ENCODE measurements at places on chromosomes 13 and 19. TPM values are rescaled to one million over a fixed set of nuclear protein-coding genes. Genes with fewer than 3 reads are reported as not detected.
A peak's percentile ranks its signal among the peaks of the same experiment; 100 is the strongest.

ZNF470 gene
- 2.3 TPM for total RNA-seq

DNA sequence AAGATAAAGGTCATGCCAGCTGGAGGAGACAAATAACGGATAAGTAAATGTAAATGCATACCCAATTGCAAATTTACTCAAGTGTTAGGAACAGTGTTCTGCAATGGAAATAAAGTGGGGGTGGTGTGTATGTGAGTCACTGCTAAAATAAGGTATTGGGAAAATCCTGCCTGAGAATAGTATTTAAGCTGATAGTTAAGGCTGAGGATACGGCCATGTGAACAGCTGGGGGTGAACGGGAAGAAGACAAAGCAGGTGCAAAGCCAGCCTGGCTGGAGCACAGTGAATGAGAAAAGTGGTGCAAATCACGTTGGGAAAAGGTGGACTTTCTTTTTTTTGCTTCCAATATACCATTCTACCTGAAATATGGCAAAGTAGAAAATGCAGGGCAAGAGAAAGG lies 242.4 kb upstream of the SLC10A2 start:
- DNase-seq, result no peak
- H3K4me3 ChIP-seq, result no peak overlapping the region
- no peaks in the 10 kb centered on the region for H3K36me3 ChIP-seq
- no peaks in the 10 kb centered on the region for H3K4me1 ChIP-seq
- no peaks in the 10 kb centered on the region for H3K27me3 ChIP-seq

- no peaks in the 10 kb centered on the region for H3K36me3 ChIP-seq
- H3K4me1 ChIP-seq, result no peaks in the 10 kb centered on the region
- H3K27ac ChIP-seq, result no peak overlapping the region
- no peak for DNase-seq
These were observed 26.8 kb upstream of the CEACAM21 start for GRCh38 chr19:41548954-41549688.

GRCh38 chr19:3382460-3383100 lies 16.2 kb downstream of the NFIC start:
- peaks cover 55% of the 10 kb centered on the region for H3K36me3 ChIP-seq
- H3K4me3 ChIP-seq, result no peak overlapping the region
- no peaks in the 10 kb centered on the region for H3K27me3 ChIP-seq
- no peaks in the 10 kb centered on the region for H3K4me1 ChIP-seq

MTUS2 gene
- not detected for total RNA-seq

IGFL1 gene
- total RNA-seq, result not detected

DNA sequence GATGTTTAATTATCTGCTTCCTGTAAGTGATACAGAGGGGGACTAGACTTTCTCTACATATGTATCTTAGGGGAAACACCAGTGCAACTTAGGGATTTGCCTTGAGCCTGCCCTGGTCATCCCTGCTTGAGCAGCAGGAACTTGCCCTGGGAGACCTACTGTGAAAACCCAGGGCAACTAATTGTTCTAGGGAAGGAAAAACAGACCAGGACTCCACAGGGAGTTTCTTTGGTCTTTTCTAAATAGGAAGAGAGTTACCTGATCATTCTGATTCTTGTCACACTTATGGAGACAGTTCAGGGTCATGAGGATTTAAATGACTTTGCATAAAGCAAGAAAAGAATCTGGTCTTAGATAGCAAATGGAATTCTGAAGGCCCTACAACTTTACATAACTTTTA lies 89.1 kb downstream of the WASF3 start:
- H3K27ac ChIP-seq, result no peak overlapping the region
- H3K27me3 ChIP-seq, result 0 out of 2 replicates have a peak, but pooled peaks cover 3% of the 10 kb centered on the region
- no peak for DNase-seq

GRCh38 chr19:6696239-6696820 lies 24.1 kb downstream of the C3 start:
- no peak for DNase-seq
- H3K4me3 ChIP-seq, result no peak overlapping the region
- no peak overlapping the region for H3K27ac ChIP-seq

MRI1 gene
- total RNA-seq, result 45.4 TPM

DNA sequence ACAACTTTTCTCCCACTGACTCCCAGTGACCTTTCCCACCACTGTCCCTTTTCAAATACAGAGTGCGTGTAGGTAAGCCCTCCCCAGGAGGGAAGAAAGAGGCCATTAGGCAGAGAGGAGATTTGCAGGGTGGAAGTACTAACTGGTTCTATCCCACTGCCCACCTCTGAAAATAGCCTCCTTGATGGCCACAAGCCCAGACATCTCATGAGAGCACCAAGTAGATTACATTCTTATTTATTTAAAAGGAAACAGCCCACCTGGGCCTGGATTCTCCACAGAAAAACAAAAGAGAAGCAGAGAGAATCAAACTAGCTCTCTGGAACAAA lies 445.3 kb downstream of the FOXO1 start:
- H3K27ac ChIP-seq, result peak overlapping the region; percentile 37
- H3K4me1 ChIP-seq, result peaks cover 14% of the 10 kb centered on the region
- no peaks in the 10 kb centered on the region for H3K27me3 ChIP-seq
- no peak overlapping the region for H3K4me3 ChIP-seq

DNA sequence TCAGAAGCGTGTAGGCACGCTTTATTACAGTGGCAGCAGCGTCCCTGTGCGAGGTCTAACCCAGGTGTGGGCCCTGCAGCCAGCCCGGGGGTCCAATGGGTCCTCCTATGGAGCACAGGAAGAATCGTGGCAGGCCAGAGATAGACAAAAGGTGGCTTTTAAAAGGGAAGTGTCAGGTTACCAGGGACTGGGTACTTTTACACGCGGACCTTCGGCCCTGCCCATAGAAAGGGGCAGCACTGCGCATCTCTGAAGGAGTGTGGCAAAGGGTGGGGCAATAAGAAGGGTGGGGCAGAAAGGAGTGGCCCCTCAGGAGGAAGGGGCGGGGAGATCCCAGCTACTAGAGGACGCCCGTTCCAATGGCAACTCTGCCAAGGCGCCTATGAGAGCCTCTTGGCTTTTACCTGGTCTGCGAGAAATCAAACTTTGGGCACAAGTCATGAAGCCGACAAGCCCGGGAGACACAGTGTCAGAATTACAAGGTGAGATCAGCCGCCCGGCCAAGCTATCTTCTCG lies 1419.8 kb downstream of the UQCRFS1 start:
- no peaks in the 10 kb centered on the region for H3K27me3 ChIP-seq
- peak; percentile 86 for DNase-seq
- H3K4me1 ChIP-seq, result peaks cover 6% of the 10 kb centered on the region
- peaks cover 6% of the 10 kb centered on the region for H3K36me3 ChIP-seq
- H3K27ac ChIP-seq, result peak overlapping the region; percentile 51

C1QTNF9B gene
- not detected for total RNA-seq

GRCh38 chr13:114194853-114195252 lies 15.8 kb downstream of the CFAP97D2 start:
- DNase-seq, result no peak
- no peaks in the 10 kb centered on the region for H3K27me3 ChIP-seq
- no peak overlapping the region for H3K4me3 ChIP-seq
- H3K27ac ChIP-seq, result no peak overlapping the region

- H3K4me3 ChIP-seq, result no peak overlapping the region
- no peaks in the 10 kb centered on the region for H3K27me3 ChIP-seq
- peaks cover 7% of the 10 kb centered on the region for H3K4me1 ChIP-seq
These were observed 529.2 kb upstream of the NBEA start for GRCh38 chr13:34412817-34413375.

GRCh38 chr13:79404361-79404760 lies 1.7 kb downstream of the RBM26 start:
- H3K4me3 ChIP-seq, result peak overlapping the region; percentile 70
- no peak for DNase-seq

GRCh38 chr13:76225815-76226489 lies 589.8 kb downstream of the LMO7 start:
- no peaks in the 10 kb centered on the region for H3K4me1 ChIP-seq
- H3K27me3 ChIP-seq, result no peaks in the 10 kb centered on the region
- no peaks in the 10 kb centered on the region for H3K36me3 ChIP-seq
- H3K4me3 ChIP-seq, result no peak overlapping the region
- H3K27ac ChIP-seq, result no peak overlapping the region

ZNF729 gene
- total RNA-seq, result not detected

DNA sequence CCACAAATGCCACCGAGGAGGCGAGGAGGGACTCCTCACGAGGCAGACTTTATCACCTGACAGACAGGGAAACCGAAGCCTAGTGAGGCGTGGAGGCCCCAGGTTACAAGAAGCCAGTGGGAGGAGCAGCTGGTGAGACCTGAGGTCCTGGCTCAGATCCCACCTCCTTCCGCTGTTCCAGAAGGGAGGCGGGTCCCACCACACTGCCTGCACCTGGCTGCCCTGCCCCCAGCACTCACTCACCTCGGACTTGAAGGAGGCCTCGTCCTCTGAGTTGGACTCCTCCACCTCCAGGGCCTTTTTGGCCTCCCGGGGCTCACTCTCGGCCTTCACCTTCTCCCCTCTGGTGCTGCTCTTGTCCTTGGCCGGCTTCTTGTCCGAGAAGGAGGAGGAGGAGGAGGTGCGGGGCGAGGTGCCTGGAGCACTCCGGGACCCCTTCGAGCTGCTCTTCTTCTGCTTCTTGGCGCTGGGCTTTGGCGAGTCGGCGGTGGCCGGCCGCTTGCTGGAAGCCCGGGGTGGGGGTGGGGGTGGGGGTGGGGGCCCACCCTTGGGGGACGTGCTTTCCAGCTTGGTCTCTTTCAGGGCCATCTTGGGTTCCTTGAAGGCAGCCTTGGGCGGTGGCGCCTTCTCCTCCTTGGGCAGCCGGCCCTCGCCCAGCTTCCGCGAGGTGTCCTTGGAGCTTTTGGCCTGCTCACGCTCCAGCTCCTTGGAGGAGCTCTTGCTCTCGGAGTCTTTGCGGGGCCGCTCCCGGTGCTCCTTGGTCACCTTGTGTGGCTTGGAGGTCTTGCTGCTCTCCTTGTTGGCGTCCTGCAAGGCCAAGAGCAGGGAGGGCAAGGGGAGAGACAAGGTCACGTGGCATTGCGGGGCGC lies 57.7 kb downstream of the MLLT1 start:
- H3K27me3 ChIP-seq, result no peaks in the 10 kb centered on the region
- no peak for DNase-seq
- no peak overlapping the region for H3K4me3 ChIP-seq

GRCh38 chr13:90445179-90445578 lies 902.3 kb upstream of the MIR17HG start:
- peaks cover 26% of the 10 kb centered on the region for H3K4me1 ChIP-seq
- DNase-seq, result peak; percentile 77
- no peak overlapping the region for H3K4me3 ChIP-seq
- no peaks in the 10 kb centered on the region for H3K27me3 ChIP-seq
- peaks cover 4% of the 10 kb centered on the region for H3K36me3 ChIP-seq
- peak overlapping the region; percentile 90 for H3K27ac ChIP-seq

- H3K27me3 ChIP-seq, result peaks cover 96% of the 10 kb centered on the region
- no peak overlapping the region for H3K27ac ChIP-seq
- no peaks in the 10 kb centered on the region for H3K4me1 ChIP-seq
These were observed 146.7 kb upstream of the SPACA7 start for GRCh38 chr13:112229445-112229844.

DNA sequence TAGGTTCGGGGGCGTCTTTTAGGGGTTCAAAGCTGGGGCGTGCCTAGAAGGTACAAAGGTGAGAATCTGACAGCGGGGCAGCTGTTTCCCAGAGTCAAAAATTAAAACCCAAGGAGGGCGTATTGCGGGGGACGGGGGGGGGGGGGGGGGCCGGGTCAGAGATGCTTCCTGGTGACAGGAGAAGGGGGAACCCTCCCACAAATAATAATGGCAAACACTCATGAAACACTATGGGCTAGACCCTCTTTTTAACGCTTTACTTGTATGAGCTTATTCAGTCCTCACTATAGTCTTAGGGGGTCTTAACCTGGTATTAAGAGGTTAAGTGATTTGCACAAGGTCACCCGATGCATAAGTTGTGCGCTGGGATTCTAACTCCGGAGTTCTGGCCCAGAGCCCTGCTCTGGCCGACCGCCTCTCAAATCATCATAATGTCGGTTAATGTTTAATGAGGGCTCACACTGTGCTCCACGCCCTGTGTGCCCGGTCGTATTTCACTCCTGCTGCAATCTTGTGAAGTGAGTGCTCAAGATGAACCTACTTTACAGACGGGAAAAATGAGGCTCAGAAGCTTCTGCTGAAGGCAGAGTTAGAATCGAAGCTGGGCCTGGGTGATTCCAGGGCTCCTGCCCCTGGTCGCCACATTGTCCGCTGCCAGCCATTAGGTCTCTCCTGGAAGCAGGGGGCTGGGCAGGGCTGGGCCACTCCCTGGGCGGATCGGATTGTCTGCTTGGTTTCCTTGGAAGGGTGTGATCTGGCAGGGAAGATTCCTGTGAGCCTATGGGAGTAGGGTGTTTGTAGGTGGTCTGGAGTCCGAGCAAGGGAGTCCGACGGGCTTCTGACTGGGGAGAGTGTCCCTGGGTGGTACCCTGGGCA lies 964 bp downstream of the PAK4 start:
- peaks cover 17% of the 10 kb centered on the region for H3K4me1 ChIP-seq
- no peaks in the 10 kb centered on the region for H3K27me3 ChIP-seq
- DNase-seq, result peak; percentile 89
- peak overlapping the region; percentile 77 for H3K4me3 ChIP-seq

DAND5 gene
- not detected for total RNA-seq

- H3K27me3 ChIP-seq, result no peaks in the 10 kb centered on the region
- H3K36me3 ChIP-seq, result no peaks in the 10 kb centered on the region
- no peak overlapping the region for H3K4me3 ChIP-seq
- no peak overlapping the region for H3K27ac ChIP-seq
- H3K4me1 ChIP-seq, result no peaks in the 10 kb centered on the region
- no peak for DNase-seq
These were observed 2636.9 kb upstream of the PCDH20 start for GRCh38 chr13:64052521-64052920.

LMTK3 gene
- not detected for total RNA-seq

UGGT2 gene
- 35.5 TPM for total RNA-seq

SLITRK6 gene
- total RNA-seq, result not detected

DNA sequence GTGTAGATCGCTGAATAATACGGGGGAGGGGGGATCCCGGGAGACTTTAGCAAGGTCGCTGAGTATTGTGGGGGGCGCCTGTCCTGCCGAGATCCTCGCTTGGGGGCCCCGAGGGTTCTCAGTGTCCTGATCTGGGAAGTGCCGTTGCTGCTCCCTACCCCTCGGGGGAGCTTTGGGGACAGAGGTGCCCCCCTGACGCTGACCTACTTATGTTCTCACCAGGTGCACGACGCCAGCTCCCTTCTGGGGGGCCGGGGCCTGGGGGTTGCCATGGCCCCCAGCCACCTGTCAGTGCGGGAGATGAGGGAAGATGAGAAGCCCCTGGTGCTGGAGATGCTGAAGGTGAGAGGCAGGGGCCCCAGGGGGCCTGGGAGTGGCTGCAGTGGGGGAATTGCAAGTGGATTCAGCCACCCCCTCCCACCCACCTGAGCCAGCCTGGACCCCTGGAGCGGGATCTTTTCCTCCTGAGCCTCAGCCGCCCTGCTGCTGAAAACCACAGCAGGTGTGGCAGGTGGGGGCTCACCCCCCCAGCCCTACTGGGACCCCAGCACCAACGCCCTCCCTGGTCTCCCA lies 537 bp downstream of the NAT14 start:
- peak overlapping the region; percentile 46 for H3K27ac ChIP-seq
- peaks cover 28% of the 10 kb centered on the region for H3K36me3 ChIP-seq
- H3K4me1 ChIP-seq, result peaks cover 35% of the 10 kb centered on the region
- H3K4me3 ChIP-seq, result peak overlapping the region; percentile 55

DNA sequence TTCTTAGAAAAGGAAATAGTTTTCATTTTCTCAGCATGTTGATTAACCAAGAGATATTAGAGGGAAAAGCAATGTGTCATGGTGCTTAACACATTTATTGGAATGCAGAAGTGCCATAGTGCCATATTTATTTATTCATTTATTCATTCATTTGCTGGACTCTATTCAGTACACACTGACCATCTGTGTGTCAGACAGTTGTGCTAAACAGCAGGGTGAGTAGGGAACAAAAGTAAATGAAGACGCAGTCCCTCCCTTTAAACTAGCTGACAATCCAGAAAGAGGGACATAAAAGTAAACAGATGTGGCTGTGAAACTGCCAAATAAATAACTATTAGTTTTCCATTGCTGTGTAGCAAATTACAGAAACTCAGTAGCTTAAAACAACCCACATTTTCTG lies 323.7 kb downstream of the MTUS2 start:
- no peak for DNase-seq
- no peak overlapping the region for H3K27ac ChIP-seq
- H3K4me3 ChIP-seq, result no peak overlapping the region
- no peaks in the 10 kb centered on the region for H3K36me3 ChIP-seq
- H3K27me3 ChIP-seq, result no peaks in the 10 kb centered on the region

Data from SJSA1 (cell line).